Activated naive CD4-positive, alpha-beta T cell treated with anti-CD3 and anti-CD28 coated beads, Interleukin-2, amount 50 U/mL, for 16 hours (primary cell): ENCODE measurements at places on chromosomes 7 and 10.

DNA sequence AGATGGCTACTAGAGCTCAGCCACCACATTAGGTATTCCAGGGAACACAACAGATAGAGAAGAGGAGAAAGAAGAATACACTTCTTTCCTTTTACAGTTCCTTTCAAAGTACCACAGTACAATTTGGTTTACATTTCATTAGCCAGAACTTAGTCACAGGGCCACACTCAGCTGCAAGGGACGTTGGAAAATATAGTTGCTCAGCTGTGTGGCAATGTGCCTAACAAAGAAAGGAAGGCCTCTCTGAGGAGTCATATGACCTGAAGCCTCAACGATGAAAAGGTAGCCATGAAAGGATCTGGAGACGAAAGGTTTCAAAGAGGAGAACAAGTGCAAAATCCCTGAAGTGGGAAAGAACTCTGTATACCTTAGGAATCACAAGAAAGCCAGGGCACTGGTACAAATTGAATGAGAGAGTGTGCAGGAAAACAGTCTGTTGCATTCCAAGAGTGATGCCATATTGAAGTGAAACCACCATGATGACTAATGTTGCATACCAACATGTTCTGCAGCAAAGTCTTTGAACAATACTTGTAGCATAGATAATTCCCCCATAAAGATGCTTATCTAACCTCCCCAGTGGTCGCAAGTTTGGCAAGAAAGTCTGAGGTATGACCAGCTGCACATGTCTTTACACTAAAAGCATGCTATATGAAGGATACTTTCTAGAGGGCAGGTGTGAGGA, 278.9 kb downstream of the HPSE2 start:
- no peak for DNase-seq

GRCh38 chr7:91041901-91042484, 222.2 kb upstream of the FZD1 start:
- DNase-seq: no peak

DNA sequence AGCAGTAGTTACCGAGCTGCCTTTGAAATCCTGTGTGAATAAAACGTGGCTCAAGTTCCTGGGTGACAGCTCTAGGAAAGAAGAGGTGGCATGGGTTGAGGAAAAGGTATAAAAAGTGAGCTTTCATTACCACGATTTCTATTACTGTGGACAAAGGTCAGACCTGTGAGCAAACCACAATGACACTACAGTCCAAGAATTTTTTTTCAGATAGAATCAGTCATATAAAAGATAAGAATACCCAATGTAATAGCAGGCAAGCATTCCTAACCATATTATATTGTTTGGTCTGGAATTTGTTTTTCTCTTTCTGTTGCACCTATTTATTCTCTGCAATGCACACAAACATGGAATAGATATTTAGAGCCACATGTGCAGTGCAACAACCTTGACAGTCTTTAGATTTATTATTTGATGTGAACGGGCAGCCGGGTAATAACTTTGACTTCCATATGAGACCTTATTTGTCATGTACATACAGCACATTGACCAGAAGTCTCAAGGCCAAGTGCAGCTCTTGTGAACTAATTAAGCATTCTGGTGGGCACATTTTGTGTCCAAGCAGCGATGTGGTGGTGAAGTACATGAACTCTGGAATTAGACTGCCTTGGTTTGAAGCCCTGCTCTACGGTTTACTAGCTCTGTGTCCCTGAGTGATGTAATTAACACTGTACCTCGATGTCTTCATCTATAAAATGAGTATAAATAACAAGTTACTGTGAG, 156.8 kb downstream of the NRCAM start:
- no peak for DNase-seq

DNA sequence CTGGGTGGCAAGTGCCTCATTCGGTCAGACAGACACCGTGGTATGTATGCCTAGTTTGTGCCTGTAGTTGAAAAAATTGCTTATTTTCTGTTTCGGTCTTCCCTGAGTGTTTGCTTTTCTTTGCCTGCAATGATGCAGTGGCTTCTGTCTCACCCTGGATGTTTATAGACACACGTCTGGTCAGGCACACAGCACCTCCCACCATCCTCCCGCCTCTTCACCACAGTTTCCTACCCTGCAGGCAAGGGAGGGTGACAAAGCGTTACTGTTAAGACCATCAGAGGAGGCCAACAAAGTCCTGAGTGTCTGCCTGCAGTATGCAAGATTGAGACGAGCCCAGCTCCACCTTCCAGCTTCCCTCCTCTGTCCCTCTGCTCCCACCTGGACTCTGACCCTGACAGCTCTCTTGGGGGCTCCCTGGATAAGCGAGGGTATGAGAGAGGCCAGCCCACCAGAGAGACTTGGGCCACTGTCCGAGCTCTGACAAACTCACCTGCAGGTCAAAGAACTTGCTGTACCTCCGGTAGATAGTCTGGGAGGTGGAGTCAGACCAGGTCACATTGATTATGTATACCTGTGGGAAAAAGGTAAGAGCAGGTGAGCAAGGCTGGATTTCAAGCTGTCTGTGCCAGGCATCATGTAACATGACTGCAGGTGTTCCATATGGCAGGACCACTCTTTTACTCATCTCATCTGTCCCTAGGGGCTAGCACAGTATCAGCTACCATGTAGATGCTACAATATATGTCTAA, 54.4 kb downstream of the SH3PXD2A start:
- no peak for DNase-seq

DNA sequence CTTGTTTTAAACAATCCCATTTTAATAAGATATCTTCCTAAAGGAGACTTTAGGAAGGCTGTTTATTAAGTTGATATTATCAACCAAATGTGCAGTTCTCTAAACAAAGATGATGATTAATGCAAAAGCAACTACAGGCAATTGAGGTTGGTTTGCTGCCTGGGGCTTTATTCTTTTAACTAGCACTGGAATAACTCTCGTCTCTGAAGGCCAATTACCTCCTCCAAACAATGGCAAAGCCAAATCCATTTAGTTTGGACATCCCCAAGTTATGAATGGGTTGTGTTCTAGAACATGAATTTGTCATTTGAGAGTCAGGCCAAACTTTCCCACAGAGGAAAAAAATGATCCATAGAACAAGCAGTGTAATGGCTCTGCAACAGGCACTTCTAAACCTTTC, 114.1 kb downstream of the SLC16A9 start:
- DNase-seq: no peak

- peak; percentile 2 for DNase-seq
Observed at GRCh38 chr10:132860532-132860931, 74.6 kb upstream of the NKX6-2 start.

DNA sequence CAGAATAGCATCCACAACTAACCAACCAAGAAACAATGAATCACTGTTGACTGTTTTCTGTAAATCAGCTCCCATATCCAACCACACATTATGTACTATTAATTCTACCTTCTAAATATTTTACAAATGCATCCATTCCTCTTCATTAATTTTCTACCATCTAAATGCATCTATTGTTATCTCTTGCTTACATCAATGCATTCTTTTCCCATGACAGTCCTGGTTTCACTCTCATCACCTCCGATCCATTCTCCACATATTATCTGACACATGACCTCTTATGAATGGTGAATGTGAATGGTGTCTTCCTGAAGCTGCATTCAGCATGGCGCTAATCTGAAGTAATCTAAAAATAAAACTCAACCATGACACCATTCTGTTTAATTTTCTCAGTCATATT, 153.8 kb upstream of the CALCR start:
- no peak for DNase-seq
